ENCODE measurements at places on chromosomes 2 and 18.
A peak's percentile ranks its signal among the peaks of the same experiment; 100 is the strongest.

GRCh38 chr2:166337932-166338331, 37.8 kb downstream of the SCN9A start:
- DNase-seq = no peak

- DNase-seq = peak; percentile 83
These were observed 17.6 kb downstream of the WNT10A start for GRCh38 chr2:218898109-218898878.

DNA sequence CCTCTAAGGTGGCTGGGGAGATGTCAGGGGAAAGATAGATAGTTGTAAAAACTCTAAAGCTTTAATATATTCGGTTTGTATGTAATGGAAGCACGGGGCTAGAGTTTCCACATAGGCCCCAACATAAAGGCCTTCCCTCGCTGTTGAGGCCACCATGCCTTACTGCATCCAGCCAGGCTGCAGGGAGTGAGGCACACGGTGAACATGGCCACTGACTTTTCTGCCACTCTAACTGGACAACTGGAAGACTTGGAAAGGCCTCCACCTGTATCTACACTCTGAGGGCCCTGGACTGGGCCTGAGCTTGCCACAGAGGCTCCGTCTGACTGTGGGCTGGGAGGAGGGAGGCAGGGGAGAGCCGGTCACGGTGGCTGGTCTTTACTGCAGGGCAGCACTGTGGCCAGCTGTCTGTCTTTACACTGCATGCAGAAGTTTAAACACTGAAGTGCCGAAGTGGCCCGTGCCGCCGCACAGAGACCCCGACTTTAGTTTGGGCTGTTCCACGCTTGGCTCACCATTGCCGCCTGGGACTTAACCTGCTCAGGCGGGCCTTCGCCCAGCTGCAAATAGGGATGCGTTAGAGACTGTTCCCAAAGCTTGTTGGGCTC, 66.7 kb downstream of the EMILIN2 start:
- no peak for DNase-seq

GRCh38 chr2:69997015-69997830, 35.8 kb upstream of the ASPRV1 start:
- peak; percentile 4 for DNase-seq

DNA sequence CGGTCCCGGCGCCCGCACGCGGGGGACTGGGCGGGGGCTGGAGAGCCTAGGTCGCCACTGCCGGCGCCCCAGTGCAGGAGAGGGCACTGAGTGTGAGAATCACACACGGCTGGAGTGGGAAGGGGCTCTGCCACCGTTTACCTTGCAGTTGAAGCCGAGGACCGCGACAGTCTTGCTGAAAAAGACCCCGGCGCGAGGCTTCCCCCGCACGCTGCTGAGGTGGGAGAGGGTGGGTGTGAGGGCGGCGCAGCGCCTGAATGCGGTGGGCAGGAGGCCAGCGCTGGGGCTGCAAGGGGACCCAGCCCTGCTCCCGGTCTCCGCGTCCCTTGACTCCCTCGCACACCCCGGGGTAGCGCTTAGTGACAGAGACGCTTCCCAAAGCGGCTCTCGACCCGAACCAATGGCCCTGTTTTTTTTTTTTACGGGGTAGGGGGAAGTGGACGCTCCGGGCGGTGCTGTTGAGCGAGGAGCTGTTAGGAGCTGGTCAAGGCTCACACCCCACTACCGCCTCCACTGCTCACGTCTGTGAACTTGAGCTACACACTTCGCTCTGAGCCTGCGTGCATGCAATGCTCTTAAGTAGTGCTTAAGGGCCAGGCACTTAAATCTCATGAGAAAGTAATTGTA, 794 bp downstream of the NOTO start:
- DNase-seq = no peak

DNA sequence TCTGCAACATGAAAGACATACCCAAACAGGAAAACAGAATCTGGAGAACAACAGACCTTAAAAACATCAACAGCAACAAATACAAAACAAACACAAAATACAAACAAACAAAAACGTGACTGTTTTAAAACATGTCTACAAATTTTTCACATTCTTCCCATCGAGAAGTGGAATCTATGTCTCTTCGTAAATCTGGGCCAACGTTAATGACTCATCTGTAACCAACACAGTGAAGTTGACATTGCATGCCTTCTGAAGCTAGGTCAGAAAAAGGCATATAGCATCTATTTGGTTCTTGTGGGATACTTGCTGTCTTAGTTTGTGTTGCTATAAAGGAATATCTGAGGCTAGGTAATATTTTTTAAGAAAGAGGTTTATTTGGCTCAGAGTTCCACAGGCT, 269.0 kb upstream of the FBXO11 start:
- no peak for DNase-seq

DNA sequence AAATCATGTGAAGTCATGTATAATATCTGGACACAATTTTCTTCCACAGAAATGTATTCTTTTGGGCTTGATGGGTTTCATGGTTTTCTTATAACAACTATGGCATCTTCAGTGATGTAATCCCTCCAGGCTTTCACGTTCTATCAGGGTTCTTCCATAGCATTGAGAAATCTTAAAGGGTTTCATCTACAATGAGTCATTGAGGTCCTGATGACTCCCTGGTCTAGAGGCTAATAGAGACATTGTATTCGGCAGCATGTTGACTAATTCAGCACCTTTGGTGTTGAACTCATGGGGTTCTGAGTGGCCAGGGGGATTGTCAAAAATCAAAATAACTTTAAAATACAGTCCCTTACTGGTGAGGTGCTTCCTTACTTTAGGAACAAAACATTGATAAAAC, 614.0 kb upstream of the CRIM1 start:
- DNase-seq = no peak

GRCh38 chr2:72843301-72843700, 17.5 kb upstream of the EXOC6B start:
- no peak for DNase-seq

DNA sequence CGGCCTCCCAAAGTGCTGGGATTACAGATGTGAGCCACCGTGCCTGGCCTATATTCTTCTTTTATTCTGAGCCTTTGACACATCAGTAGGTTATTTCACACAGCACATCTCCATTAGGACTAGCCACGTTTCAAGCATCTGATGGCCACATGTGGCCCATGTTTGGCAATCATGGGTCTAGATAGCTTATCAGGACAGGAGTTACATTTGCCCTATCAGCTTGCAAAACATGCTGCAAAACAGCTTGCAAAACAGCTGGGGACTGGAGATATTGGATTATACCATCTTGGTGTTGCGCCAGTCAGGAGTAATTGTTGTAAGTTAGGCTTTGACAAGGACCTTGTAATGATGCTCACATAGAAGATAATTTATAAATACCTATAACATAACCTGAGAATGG, 94.9 kb downstream of the GBX2 start:
- DNase-seq = no peak

- no peak for DNase-seq
These were observed 26.3 kb downstream of the GRB14 start for GRCh38 chr2:164595031-164595430.

- DNase-seq = no peak
These were observed 23.1 kb downstream of the ELP2 start for GRCh38 chr18:36152781-36153180.

GRCh38 chr2:104932243-104932642, 78.3 kb downstream of the POU3F3 start:
- DNase-seq = no peak

GRCh38 chr2:127874378-127875269, 11.1 kb downstream of the AMMECR1L start:
- no peak for DNase-seq

DNA sequence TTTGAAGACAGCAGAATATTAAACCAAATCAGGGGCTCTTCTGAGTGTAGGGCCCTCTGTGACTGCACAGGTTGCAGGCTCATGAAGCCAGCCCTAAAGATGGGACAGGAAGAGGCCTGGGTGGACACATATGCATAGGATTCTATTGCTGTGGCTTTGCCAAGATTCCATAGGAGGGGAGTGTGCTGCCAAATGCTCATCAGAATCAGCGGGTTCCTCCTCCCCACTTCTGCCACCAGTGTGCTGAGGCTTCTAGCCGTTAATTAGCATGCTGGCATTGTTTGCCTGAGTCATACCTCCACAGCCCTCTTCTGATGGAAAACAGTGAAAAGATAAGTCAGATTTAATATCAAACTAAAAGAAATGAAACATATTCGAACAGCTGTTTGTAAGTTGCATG, 103.9 kb upstream of the TMEFF2 start:
- no peak for DNase-seq

GRCh38 chr2:180385601-180386201, 378.6 kb upstream of the CWC22 start:
- DNase-seq = no peak

DNA sequence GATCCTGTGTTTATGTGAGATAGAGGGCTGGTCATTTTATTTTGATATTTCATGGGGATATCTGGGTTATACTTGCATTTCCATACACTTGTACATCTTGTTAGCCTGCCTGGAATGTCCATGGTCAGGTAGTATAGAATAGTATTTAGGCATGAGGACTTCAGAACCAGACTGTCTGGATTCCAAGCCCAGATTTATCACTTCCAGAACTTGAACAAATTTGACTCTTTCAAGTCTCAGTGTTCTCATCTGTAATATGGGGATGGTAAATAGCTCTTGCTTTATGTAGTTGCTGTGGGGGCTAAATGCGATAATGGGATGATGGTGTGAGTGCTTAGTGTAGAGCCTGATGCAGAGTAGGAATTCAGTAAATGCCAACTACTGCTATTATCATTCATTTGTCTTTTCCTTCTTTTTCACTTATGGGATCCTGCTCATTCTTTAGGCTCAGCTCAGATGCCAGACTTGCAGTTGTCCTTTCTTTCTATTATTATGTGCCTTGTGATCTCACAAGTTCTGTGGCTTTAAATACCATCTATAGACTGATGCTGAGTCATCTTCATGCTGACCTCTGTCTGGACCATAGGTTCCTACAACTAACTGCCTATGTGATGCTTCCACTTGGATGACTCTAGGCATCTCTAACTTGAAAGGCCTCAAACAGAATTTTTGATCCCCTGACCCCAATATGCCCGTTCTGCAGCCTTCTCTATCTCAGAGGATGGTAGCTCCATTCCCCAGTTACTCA, 67.4 kb downstream of the POLE4 start:
- DNase-seq = no peak

- no peak for DNase-seq
These were observed 11.1 kb upstream of the IMPA2 start for GRCh38 chr18:11969904-11970835.

DNA sequence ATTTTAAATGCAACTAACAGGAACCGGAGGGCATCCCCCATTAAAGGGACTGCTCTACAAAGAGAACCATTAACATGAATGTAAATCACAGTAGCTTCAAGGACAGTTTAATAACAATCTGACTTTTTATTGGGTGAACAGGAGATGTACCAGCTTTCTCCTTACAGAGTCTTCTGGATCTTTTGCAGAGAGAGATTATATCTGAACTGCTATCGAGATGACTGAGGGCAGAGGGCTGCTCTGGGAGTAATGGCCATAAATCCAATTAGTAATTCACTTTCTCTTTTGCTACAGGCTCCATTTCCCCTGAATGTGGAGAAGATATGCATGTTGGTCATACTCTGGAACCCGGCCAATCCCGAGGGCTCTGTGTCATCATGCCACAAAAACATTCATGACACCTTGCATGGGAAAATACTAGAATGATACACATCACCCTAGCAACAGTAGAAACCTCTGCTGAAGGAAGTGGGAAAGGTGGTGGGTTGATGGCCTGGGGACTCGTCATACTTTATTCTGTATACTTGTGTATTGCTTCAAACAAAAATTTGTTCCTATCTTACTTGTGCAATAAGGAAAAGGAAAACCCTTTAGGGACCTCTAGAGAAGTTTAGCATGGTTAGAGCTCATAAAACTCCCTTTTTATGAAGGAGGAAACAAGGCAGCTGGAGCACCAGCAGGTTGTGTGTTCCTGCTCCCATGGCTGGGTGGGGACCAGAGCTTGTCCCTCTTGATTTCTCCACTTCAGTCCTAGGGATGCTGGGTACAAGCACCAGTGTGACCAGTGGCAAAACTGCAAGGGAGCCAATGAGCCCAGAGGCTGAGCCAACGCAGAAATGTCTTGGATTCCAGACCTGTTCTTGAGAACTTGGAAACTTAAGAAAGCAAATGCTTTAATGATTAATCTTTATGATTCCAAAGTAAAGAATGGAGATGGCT, 26.0 kb downstream of the CTAGE1 start:
- DNase-seq = peak; percentile 43

DNA sequence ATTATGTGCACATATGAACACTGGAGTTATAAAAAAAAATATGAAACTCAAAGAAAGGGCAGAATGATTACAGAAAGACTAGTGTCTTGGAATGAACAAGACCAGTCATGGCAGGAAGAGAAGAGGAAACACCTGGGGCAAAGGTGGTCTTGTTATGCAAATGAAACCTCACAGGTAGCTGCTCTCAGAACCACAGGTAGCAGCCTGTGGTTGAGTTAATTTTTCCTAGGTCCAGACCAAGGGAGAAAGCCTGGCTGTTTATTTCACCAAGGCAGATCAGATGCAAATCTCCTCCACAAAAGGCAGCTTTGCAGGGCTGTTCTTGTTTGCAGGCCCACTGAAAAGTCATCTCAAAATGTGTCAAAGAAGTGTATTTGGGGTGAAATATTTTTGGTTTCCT, 785.8 kb downstream of the RNF144A start:
- no peak for DNase-seq

DNA sequence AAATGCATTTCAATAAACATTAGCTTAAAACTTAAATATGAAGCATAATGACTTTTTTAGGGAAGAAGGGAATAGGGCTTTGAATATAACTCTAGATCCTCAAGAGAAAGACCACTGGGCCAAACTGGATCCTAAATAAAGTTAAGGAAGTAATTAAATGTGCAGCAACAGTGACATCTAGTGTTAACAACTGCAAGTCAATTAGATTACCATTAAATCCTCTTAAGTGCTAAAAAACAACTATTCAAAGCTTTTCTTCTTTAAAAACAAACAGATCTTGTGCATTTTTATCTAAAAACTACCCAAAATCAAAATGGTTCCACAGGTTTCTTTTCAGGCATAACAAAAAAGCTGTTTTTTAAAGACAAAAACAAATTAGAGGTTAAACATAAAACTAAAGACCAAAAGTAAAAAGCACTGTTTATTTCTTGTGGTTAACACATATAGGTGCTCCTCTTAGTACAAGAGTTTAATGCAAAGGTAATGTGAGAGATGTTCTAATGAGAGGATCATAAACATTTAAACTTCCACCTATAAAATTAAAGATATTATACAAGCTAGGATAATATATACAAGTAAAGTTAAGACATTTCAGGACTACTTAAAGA, 111.4 kb downstream of the THADA start:
- DNase-seq = no peak

DNA sequence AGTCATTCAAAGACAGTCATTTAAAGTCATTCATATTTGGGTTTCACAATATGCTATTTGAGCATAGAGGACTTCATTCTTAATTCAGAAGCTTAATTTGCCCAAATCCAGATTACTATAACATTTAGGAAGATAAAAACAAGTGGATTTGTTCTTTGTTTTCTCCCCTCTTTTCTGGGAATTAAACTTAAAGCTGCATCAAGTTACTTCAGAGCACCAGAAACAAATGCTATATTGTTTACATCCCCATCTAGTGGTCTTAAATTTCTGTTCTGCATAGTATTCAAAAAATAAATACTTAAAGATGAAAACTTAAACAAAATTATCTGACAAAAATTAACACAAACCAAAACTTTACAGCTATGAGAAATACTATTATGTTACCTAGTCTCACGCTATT, 34.7 kb upstream of the MARCHF7 start:
- no peak for DNase-seq

- DNase-seq = no peak
These were observed 542.4 kb upstream of the NRP2 start for GRCh38 chr2:205139822-205140463.

- DNase-seq = no peak
These were observed 127.9 kb upstream of the SH3BP4 start for GRCh38 chr2:234823877-234824376.

GRCh38 chr18:69401972-69402532, 1.4 kb downstream of the DOK6 start:
- no peak for DNase-seq

All from activated naive CD8-positive, alpha-beta T cell treated with anti-CD3 and anti-CD28 coated beads for 36 hours (primary cell).